Fibroblast of upper back skin (primary cell): ENCODE measurements at places on chromosomes 6 and 20.

GRCh38 chr20:62765021-62765420 lies 31.3 kb upstream of the MRGBP start:
- DNase-seq = no peak

- no peak for DNase-seq
These were observed 5.1 kb downstream of the KIAA1755 start for GRCh38 chr20:38255393-38255792.

DNA sequence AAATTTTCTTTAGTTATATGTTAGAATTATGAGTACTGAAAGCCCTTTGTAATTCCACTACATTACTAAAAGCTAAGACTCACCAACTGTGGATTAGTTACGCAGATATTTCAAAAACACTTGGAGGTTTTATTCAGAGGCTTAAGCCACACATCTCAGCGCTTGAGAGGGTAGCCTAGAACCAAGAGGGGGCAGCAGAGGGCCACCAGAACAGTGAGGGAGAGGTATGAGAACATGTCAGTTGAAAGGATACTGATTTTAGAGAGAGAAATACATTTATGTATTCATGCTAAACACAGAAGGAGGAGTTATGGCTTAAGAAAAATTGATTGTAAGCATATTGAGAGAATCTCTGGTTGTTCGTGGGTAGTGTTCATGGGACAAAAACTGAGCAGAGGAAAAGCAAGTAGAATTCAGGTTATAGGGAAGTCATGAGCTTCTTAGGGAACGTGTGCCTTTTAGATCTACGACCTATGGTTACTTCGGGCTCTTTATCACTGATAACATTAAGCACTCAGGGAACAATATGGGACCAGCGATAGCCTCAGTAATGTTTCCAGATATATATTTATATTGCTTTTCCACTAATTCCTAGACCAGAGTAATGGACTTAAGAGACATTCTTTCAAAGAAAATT lies 20.4 kb upstream of the SERINC1 start:
- peak; percentile 71 for DNase-seq

DNA sequence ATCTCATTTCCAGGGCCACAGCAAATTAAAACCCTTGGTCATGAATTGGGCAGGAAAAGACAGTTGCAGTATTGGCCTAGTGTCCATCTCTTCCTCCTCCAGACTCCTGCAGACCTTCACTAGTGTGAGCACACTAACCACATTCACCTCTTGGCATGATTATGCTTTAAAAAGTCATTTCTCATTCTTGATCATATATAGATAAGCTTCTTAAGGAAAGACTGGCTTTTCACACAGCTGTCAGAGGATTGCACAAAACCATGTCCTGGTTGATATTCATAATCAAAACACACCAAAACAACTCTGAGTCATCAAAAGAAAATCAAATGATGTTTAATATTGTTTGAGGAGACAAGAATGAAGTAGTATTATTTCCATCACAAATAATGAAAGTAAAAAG lies 52.1 kb downstream of the TMEM200A start:
- peak; percentile 52 for DNase-seq

GRCh38 chr6:90301816-90302215 lies 5.2 kb upstream of the BACH2 start:
- DNase-seq = no peak

DNA sequence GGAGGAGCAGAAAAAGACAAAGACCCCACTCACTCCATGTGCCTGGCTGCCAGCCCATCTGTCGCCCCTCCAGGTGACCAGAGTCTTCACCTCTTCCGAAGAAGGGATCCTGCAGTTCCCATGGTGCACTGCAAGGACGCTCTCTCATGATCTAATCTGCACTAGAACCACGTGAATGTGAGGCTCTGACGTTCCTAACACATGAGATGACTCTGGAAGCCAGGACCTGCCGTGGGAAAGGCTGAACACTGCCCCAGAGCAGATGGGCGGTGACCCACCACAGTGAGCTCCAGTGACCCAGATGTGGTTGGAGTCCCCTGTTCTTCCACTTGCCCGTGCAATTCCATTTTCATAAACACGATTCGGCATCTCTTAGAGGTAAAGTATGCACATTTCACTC lies 39.6 kb upstream of the PDE10A start:
- DNase-seq = no peak

- DNase-seq = no peak
These were observed 184.1 kb upstream of the ARID1B start for GRCh38 chr6:156593127-156593526.

DNA sequence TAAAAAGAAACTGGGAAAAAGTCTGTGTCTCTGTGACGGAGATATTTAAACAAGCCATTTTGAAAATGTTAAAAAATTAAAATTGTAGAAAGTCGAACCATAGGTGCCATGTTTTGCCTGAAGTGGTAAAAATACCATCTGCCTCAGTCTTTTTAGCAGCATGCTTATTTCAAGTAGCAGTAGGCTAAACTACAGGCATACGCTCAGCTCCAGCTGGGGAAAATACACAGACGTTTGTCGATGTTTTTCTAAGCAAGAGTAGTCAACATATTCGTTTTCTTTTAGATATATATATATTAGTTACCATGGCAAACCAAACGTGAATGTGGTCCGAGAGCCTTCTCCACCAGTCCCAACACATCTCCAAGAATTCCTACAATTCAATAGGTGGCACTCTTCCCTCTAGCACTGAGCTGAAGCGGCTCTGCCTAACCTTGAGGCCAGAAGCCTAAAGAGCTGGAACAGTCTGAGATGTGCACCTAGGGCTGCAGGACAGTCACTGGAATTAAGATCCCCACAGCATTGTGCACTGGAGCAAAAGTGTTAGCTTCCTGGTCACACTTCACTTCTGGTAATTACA lies 70.2 kb upstream of the BEND3 start:
- peak; percentile 9 for DNase-seq

- no peak for DNase-seq
These were observed 362.4 kb upstream of the RUNX2 start for GRCh38 chr6:44965708-44966107.

DNA sequence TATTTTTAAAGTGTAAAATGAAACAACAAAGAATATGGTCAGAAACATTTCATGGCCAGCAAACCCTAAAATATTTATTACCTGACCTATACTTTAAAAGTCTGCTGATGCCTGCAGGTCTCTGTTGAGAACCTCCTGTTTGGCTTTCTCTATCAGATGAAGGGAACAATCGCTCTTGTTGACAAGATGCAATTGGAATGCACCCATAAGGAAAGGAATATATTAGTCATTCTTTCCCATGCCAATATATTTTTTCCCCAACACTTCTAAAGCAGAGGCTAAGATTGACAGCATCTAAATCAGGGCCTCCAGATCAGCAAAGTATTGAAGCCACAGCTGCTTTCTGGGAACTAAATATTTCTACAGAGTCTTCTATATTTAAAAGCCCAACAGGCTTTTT lies 897.8 kb downstream of the EPHA7 start:
- no peak for DNase-seq

DNA sequence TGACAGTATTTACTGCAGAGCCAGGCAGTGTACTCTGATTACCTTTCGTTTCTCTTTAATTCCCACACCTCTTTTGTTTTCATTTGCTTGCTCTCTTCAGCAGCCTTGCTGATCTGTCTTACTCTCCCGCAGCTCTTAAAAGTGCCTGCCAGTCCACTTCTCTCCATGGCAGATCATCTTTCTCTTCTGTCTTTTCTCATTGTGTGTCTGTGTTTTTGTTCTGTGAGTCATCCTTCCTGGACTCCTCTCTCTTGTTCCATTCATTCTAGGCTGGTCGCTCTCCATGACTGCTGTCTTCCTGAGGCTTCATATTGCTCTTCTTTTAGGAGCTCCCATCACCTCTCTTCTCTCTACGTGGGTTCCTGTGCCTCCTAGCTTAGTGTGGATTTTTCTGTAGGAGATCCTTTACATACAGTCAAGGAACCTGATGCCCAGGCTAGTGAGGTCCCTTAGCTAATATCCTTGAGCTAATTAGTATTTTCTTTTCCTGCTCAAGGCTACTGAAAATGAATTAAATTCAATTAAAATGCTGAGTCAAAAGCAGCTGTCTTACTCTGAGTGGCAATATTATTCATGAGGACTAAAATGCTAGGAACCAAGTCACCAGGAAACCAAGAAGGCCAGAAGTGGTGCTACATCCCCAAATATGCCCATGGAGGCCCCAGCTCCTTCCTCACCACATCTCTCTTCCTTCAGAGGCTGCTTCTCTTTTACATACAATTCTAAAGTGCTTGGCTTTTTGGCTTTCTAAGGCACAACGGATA lies 86.1 kb downstream of the SLX4IP start:
- DNase-seq = peak; percentile 85

DNA sequence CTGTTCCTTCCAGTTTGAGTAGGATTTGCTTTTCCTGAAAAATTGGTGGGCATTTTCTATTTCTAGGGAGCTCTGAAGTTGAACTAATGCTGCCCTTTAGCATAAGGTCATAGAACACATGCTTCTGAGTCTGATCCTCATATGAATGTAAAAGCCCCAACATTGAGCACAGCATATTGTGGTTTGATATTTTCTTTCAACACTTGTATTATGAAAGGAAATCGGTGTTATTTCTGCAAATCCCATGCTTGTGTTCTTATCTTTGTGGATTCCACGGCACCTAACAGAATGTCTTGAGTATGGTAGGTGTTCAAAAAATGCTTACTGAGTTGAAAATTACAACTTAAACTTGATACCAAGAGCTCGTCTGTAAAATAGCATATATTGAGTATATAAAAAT lies 85.8 kb downstream of the TRMT11 start:
- DNase-seq = no peak

GRCh38 chr6:33029328-33030184 lies 20.2 kb upstream of the HLA-DOA start:
- DNase-seq = no peak

DNA sequence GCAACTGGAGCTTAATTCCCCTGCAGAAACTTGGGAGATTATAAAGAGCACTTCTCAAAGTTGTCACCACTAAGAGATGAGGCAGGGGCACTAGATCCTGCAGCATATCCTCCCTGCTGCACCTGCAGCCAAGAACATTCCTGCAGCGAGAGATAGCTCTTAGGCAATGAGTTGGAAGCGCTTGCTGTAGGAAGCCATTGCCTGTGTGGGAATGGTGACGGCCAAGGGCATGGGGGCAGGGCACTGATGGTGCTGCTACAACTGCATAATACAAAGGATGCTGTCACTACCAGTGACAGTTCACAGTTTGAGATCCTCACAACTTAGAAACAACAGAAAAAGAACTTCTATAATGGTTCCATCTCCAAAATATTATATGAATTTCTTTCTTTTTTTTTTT lies 89.9 kb downstream of the CDS2 start:
- no peak for DNase-seq

DNA sequence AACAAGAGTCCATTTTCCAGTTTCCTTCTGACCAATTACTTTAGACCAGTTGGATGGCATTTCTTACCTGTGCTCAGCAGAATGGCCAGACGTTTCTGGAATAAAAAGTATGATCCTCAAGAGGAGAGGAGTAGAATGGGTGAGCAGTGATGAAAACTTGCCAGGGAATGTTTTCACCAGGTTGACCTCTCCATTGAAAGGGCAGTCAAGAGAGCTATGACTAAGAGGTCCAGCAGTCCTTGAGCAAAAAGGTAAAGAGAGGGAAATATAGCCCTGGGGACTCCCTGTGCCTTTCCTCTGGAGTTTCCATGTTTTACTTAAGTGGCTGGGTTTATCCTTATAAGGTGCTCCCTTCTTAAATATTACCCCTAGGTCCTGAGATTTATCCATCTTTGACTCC lies 210.9 kb downstream of the TBX18 start:
- no peak for DNase-seq

GRCh38 chr6:3490625-3490980 lies 33.8 kb upstream of the SLC22A23 start:
- peak; percentile 89 for DNase-seq

GRCh38 chr20:7926767-7927166 lies 13.5 kb downstream of the HAO1 start:
- peak; percentile 50 for DNase-seq

GRCh38 chr6:14459315-14459714 lies 341.7 kb downstream of the CD83 start:
- peak; percentile 34 for DNase-seq

DNA sequence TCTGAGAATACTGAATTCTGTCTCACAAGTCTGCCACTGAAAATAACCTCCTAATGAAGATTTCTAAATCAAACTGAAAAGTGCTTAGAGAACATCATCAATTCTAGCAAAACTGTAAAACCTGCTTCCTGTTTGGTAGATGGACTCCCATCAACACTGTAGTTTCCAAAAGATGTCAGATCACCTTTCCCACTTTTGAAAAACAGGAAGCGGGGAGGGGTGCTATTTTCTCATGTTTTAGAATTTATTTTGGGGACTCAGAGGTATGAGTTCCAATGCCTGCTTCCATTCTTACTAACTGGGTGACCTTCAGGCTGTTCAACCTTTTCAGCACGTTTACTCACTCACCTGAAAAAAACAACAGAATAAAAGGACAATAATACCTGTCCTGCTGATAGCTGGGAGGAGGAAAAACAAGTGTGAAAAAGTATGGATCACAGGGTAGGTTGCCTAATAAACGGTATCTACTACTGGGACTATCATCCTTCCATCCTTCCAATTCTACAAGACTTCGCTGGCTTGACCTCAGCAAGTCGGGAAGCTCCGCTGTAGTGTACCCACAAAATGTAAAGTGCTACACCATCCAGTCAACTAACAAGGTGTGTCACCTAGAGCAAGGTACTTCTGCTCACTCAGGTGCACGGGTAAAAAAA lies 1.1 kb downstream of the ATP5F1E start:
- DNase-seq = no peak

DNA sequence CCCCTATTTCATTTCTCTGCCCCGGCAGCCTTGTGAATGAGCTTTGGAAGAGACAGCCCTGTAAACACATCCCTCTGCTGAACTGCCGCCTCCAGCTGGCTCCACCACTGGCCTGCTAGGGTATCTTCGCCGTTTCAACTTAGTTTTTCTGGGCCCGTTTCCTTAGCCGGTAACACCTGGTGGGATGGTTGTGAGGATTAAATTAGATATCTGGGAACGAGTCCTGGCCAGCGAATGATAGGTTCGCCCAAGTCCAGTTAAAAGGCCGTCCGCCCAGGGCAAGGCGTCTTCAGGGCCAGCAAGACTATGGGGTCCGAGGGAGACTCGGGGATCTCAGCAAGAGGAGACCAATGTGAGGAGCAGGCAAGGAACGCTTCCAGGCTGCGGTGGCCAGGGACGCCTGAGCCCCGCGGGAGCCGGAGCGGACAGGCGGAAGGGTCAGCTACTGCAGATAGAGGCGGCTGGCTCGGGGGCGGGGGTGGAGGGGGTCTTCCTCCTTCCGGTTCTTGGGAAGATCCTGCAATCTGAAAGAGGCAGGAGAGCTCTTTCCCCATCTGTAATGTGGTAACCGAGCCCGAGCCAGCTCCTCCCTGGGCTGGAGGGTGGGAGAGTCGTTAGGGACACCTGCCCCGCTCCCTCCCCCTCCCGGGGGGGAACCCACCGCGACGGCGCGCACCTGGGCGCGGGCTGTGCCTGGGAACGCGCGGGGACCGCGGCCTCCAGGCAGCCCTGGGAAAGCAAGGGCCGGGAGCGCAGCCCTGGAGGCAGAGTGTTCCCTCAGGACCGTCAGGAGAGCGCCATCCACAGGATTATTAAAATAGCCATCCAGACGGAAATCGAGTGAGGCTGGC lies 4.5 kb upstream of the PTCRA start:
- no peak for DNase-seq
